ENCODE measurements at places on chromosomes 12 and 14.

DNA sequence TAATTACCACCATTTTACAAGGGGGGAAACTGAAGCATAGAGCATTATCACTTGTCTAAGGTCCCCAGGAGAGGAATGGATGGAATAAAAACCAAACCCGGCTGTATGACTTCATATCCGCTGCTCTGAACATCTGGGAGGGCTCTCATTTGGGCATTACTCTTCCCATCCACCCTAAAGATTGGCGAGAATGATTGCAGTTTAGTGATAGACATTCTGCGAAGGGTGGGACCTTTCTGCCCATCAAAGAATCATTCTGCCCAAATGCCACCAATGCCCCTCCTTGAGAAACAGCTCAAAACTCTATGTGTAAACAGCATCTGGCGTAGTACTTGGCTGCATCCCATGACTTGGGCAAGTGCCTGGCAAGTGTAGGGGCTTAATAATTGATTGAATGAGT, 11.6 kb downstream of the CHST11 start:
- no peak for DNase-seq

GRCh38 chr12:62260733-62261683, 804 bp downstream of the USP15 start:
- peak; percentile 60 for DNase-seq

GRCh38 chr14:95188380-95188779, 31.1 kb upstream of the DICER1 start:
- no peak for DNase-seq

GRCh38 chr12:28258998-28259397, 68.7 kb downstream of the CCDC91 start:
- DNase-seq = no peak

DNA sequence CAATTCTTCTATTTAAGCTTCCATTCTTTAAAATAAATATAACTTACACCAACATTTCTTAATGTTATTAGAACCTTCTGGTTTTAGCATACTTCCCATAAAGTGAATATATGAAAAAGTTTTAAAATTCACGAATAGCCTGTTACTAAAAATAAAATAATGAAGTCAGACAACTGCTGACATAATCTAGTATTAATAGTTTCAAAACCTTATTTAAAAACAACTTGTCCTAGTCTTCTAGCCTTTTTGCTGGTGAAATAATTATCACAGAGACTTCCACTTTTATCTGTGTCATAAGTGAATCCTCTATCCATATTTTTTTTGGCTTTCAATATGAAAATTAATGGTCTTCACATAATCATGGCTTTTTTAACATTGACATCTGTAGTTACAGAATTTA, 93.8 kb upstream of the MON2 start:
- DNase-seq = no peak

DNA sequence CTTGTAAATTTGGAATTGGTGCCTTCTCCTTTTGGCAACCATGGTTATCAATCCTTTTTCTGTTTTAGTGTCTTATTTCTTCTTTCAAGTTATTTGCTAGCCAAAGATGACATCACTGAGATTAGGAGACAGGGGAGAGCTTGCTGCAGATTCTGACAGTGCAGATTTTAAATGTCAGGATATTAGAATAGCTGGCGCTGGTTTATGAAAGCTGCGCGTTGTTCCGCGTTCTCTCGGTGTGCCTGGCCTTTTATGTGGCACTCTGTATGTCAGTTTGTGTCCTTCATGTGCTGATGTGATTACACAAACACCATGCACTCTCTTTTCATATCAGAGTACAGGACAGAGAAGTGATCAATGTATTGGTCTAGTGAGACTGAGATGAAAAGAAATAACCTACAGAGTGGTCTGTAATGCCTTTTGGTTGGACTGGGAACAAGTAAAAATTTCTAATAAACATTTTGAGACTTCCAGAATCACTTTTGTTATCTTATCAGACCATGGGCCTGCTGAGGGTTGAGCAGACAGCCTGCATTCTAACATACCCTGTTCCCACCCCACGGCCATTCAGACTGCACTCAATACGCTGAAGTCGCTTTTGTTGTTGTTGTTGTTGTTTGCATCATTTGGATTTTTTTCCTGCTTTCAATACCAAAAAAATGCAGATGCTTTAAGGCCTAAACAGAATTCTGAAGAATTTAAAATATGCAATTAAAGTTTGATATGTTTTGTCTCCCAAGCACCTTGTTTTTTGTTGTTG, 49.7 kb upstream of the TRAF3 start:
- DNase-seq = peak; percentile 36

DNA sequence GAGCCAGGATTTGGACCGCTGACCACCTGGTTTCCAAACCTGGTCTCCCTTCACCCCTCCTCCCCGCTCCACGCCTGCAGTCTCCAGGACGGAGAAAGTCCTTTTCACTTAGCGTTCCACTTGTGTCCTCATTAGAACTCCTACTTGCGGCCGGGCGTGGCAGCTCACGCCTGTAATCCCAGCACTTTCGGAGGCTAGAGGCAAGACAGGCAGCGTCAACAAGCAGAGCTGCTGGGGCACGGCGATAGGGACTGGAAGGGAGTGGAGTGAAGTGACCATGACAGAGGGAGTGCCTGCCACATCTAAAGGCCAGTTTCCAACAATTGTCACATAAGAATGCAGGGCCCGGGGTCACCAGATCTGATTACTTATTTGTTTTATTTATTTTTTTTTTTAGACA, 132.5 kb upstream of the NCOR2 start:
- DNase-seq = no peak

DNA sequence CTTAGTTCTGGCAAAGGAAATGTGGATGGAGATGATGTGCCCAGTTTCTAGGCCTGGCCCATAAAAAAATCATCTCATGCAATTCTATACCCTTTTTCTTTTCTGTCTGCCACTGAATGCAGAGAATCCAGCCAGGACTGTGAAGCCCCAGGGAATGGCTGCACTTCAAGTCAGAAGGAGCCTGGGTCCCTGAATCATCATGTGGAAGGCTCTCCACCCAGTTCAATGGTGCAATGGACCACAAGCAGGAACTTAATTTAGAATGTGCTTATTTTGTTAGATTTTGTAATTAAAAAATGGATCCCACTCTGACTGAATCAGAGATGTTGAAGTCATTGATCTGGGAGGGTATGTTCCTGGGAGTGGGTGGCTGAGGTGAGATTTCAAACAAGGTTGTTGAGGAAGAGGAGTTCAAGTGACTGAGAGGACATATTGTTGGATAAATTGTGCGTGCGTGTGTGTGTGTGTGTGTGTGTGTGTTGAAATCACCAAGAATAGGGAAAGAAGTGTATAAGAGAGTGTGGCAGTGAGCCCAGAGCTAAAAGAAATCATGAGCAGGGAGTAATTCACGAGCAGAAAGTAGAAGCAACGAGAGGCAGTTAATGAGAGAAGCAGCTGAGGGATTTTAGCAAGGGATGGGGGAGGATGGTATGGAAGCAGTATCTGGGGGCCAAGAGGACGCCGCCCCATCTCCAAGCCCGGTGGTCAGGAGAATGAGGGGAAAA, 125.4 kb downstream of the TMX1 start:
- peak; percentile 33 for DNase-seq

DNA sequence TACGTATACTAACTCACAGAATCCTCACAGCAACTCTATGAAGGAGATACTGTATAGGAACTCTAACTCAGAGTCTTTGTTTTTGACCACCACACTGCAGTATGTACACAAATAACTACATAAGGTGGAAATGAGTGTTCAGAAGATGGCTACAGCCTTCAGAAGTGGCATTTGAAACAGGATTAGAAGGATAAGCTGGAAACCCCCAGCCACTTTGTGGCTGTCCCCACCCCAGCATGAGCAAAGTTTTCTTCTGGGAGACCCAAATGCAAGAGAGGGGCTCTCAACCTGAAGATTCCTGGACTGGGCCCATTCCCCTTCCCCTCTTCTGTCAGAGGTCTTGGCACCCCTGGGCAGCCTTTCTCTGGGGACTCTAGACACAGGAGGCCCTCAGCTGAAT, 43.2 kb upstream of the PNMA1 start:
- no peak for DNase-seq

DNA sequence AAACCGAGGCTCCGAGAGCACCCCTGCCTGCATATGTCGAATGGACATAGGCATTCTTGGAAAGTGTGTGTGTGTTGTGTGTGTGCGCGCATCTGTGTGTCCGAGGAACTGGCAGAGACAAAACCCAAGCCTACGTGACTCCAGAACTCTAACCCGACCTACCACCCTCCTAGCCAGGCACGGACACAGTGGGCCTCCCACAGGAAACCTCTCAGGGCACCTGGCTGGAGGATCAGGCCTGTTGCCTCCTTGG, 556 bp upstream of the PGF start:
- DNase-seq = no peak

DNA sequence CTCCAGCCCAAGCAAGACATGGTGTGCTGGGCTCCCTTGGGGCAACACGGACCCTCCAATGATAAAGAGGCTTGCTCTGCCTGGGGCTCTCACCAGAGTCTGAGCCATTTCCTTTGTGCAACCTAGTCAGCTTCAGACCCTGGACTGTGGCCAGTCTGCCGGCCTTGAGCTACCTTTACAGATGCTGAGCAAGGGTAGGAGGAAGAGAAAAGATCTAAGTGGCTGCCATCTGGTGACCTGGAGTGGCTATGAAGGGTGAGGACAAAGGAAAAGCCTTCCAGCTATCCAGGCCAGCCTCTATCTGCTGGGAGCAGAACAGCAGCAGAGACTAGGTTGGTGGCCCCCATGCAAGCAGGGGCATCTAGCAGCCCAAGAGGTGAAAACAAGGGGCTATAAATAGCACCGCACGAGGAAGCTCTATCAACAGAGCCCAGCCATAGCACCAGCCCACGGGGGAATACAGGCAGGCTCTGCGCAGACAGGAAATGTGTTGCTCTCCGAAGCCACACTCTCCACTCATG, 230.1 kb downstream of the FOXN3 start:
- no peak for DNase-seq

GRCh38 chr14:70741482-70741881, 67.8 kb downstream of the MAP3K9 start:
- DNase-seq = no peak

GRCh38 chr12:51505360-51506105, 80.9 kb downstream of the SLC4A8 start:
- DNase-seq = no peak

- no peak for DNase-seq
Measured at GRCh38 chr12:563250-563781, 99.9 kb downstream of the NINJ2 start.

DNA sequence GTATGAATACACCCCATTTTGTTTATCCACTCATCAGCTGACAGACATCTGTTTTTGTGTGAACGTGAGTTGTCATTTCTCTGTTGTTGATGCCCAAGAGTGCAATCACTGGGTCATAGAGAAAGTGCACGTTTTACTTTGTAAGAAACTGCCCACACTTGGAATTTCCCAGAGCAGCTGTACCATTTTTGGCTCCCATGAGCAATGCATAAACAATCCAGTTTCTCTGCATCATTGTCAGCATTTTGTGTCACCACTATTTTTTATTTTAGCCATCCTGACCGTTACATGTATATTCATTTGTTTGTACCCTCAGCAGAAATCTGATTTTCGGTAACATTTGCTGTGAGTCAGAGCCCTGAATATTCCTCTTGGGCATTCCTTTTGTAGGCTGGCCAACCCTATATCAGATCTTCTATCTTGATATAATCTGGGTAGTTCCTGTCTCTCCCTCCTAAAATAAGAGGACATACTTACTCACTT, 62.7 kb downstream of the RBM19 start:
- DNase-seq = no peak

DNA sequence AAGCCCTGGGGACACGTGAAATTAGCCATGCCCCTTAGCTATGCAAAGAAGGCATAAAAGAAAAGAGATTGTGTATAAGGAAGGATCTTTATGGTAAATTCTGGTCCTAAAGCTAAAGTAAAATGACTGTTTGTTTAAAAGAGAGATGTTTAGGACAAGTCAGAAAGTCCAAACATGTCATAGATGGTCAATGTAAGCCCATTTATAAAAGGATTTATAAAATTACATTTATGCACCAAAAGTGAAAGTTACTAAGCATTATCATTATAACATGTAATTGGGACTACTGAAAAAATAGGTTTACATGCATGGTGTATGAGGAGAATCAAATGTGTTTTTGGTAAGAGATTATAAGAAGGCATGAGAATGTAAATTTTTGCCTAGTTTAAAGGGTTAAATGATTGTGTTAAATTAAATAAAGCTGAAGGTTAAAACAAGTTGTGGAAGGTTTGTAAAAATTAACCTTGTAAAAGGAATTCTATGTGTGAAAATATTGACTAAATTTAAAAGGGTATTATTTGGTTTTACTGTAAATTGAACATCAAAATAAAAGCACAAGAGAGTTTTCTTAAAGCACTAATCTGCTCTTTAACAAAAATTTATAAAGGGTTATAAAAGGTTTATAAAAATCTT, 50.4 kb upstream of the TSPAN8 start:
- DNase-seq = no peak
